ENCODE measurements at places on chromosomes 3 and 15. TPM values are rescaled to one million over a fixed set of nuclear protein-coding genes. Genes with fewer than 3 reads are reported as not detected.

Gene COL6A6
- total RNA-seq = 0.14 TPM

Gene LDHAL6B
- total RNA-seq = not detected

Gene C3orf49
- not detected for total RNA-seq

Gene TRIM42
- total RNA-seq = not detected

Gene CFAP100
- total RNA-seq = not detected

Measured in thoracic aorta (tissue), 2 donors.